ENCODE measurements at places on chromosomes 7 and 10.

- no peak for DNase-seq
Measured at GRCh38 chr10:72337722-72338121, 17.0 kb downstream of the DNAJB12 start.

DNA sequence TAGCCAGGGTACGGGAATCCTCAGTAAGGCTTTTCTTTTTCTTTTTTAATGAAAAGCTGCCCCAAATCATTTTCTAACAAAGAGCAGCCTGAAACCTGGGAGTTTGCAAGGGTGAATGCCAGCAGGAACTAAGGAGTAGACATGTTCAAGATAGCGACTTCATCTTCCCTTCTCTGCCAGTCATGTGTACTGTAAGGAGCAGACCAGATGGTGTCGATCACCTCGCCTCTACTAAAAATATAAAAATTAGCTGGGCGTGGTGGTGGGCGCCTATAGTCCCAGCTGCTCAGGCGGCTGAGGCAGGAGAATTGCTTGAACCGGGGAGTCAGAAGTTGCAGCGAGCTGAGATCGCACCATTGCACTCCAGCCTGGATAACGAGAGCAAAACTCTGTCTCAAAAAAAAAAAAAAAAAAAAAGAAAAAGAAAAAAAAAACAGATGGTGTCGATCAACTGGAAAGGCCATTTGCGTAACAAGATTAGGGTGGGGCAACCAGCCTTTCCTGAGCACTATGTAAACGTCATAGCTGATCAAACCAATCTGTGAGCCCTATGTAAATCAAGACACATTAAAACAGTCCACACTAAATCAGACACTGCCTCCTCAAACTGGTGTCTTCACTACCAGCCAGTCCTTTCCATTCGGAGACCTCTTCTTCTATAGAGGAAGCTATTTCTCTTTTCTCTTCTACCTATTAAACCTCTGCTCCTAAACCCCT, 33.8 kb downstream of the NOLC1 start:
- DNase-seq = no peak

- peak; percentile 39 for DNase-seq
Measured at GRCh38 chr10:62063795-62064472, 162.4 kb downstream of the ARID5B start.

DNA sequence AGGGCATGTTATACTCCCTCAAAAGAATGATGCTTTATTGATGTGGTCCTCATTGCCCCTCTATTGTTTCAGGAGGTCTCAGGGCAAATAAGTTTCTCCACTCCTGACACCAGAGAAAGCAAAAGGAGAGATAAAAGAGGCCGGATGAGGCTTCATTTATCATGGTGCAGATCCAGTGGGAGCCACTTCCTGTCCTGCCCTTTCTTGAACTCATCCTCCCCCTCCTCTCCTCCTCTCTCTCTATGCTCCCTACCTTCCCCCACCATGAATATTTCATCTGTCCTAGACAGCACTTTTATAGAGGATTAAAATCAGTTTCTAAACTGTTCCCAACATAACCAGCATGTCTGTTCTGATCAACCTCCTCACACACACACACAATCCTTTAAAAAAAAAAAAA, 172.2 kb upstream of the KMT2E start:
- no peak for DNase-seq

DNA sequence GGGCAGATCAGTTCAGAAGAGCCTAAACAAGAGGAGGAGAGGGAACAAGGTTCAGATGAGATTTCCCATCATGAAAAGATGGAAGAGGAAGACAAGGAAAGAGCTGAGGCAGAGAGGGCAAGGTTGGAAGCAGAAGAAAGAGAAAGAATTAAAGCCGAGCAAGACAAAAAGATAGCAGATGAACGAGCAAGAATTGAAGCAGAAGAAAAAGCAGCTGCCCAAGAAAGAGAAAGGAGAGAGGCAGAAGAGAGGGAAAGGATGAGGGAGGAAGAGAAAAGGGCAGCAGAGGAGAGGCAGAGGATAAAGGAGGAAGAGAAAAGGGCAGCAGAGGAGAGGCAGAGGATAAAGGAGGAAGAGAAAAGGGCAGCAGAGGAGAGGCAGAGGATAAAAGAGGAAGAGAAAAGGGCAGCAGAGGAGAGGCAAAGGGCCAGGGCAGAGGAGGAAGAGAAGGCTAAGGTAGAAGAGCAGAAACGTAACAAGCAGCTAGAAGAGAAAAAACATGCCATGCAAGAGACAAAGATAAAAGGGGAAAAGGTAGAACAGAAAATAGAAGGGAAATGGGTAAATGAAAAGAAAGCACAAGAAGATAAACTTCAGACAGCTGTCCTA, 52.7 kb upstream of the AGBL3 start:
- no peak for DNase-seq

- DNase-seq = no peak
Measured at GRCh38 chr7:134985894-134986362, 380 bp upstream of the AGBL3 start.

GRCh38 chr7:117567781-117568180, 88.0 kb downstream of the CFTR start:
- DNase-seq = no peak

- DNase-seq = no peak
Measured at GRCh38 chr7:82624337-82624736, 180.8 kb upstream of the CACNA2D1 start.

- DNase-seq = no peak
Measured at GRCh38 chr7:74312418-74313028, 23.3 kb downstream of the CLIP2 start.

DNA sequence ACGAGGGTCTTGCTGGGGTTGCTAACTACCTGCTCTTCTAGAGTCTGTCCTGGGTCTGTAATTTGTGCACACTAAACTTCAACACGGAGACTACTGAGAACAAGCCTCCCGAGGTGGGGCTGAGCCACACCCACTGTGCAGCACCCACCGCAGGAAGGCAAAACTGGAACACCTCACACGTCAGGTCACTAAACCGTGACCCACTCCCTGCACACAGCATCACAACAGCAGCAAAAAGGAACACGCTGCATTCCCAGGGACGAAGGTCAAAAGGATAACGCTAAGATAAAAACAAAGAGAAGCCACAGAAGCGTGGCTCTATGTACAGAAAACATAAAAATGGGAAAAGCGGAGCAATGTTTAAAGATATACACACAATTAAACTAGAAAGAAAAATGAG, 170.1 kb downstream of the MAD1L1 start:
- no peak for DNase-seq

DNA sequence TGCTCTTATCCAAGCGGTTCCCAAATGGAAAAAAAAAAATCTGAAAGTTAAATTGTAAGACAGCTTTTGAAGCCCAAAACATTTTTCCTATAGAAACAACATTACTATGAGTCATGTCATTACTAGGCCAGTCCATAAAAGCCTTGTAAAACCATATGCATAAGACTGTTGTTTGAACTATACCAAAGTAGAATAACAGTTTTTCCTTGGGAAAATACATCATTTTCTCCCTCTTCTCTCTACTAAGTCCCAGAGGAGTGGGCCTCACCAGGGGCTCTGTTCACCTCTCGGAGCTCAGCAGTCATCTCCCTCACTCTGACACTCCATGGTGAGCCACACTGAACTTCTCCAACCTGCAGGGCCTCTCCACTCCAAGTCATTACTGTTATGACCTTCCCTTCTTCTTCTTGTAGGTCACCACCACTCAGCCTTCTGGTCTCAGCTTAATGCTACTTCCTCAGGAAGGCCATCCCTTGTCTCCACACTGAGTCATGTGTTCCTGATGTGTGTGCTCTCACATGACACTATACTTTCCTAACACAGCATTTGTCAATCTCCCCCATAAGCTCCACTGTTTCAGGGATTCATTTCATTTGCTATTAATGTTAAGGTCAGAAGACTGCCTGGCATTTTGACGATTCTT, 32.5 kb downstream of the ZNF438 start:
- DNase-seq = no peak

DNA sequence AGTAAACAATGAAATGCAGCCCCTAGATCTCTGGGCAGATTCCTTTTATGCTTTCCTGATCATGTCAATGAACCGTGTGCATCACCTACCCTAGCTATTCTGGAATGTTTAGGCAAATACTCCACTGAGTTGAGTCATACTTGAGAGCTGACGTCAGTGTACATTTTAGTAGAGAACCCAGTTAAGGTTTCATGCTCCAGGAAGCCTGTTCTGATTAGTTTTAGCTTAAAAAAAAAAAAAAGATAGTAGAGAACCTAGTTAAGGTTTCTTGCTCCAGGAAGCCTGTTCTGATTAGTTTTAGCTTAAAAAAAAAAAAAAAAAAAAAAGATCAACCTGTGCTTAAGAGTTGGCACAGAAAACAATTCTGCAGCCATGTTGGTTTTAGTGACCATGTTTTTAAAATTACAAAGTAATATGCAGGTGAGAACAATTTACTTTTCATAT, 3.7 kb upstream of the MCU start:
- no peak for DNase-seq

GRCh38 chr10:563827-564226, 125.6 kb downstream of the DIP2C start:
- no peak for DNase-seq

GRCh38 chr10:6162589-6163356, 40.0 kb upstream of the PFKFB3 start:
- no peak for DNase-seq

GRCh38 chr7:40786909-40787308, 652.1 kb downstream of the SUGCT start:
- no peak for DNase-seq

- DNase-seq = no peak
Measured at GRCh38 chr7:149713061-149713730, 60.2 kb downstream of the ZNF467 start.

DNA sequence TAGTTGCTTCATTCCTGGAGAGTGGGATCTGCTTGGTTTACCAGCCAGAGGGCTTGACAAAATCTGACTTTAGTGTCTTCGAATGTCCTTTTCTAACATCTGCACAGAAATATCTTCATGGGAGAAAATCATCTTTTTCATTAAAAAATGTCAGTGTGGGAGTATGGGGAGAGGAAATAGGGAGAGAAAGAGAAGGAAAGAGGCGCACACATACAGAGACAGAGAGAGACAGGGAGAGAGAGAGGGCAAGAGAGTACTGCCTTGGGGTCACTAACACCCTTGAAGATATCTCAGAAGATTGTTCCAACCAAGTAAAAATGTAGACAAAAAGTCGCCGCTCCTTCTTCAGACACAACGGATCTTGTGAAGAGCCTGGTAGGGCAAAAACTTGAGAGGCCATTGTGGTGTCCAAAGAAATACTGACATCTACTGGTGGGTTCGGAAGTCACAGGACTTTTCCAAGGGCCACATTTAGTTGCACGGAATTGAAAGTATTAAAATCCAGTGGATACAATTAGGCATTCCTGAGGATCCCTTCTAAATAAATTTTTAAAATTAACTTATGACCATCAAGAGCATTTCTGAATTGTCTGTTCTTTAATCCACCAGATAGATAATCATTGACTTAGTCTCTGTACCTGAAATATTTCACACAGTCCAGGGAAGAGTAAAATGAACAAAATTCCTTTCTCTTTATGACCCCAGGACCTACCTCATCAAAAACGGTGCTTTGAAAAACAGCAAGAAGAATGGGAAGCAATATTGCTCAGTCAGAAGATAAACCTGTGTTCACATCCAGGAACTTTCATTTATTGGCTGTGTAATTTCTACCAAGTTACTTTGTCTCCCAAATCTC, 29.7 kb downstream of the VIM start:
- peak; percentile 67 for DNase-seq

GRCh38 chr7:73727952-73728351, 8.5 kb upstream of the STX1A start:
- DNase-seq = no peak

- DNase-seq = no peak
Measured at GRCh38 chr10:24603333-24603732, 120.4 kb downstream of the ARHGAP21 start.

GRCh38 chr7:111339006-111339405, 223.3 kb downstream of the IMMP2L start:
- no peak for DNase-seq

DNA sequence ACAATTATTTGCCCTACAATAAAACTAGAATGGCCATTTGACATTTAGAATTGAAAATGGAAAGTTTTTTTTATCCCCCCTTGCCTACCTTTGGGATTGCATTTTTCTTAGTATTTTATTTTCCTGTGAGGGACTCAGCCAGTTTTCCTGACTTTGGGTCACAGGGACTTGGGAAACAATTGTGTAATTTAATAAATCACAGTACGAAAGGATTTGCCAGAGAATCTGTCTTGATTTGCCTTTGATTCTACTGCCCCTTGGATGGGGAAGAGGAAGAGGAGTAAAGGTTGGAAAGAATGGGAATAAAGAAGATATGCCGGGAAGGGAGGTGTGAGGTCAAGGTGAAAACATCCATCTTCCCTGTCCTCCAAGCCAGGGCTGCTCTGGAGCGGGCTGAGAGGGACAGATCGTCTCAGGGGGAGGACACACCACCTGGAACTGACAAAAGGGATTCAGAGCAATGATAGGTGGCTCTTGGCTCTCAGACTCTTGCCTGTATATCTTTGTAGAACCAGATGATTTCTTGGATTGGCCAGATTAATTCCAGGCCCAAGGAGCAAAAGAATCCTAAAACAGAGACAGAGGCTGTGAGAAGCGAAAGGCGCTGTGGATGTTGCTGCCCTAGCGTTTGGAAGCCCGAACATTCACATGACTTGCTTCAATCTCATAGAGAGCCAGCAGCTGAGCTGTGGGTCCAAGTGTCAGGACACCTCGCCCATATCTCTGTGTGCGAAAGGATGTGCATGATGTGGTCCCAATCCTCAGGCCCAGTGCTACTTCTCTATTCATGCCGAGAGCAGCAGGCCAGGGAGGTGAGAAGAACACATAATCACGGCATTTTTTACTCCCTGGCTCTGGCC, 50.3 kb upstream of the ZEB1 start:
- no peak for DNase-seq

- DNase-seq = no peak
Measured at GRCh38 chr10:119090026-119090795, 9.6 kb upstream of the EIF3A start.

GRCh38 chr7:84058311-84059076, 136.1 kb downstream of the SEMA3A start:
- DNase-seq = no peak

- DNase-seq = no peak
Measured at GRCh38 chr7:132455378-132455777, 120.9 kb downstream of the PLXNA4 start.

DNA sequence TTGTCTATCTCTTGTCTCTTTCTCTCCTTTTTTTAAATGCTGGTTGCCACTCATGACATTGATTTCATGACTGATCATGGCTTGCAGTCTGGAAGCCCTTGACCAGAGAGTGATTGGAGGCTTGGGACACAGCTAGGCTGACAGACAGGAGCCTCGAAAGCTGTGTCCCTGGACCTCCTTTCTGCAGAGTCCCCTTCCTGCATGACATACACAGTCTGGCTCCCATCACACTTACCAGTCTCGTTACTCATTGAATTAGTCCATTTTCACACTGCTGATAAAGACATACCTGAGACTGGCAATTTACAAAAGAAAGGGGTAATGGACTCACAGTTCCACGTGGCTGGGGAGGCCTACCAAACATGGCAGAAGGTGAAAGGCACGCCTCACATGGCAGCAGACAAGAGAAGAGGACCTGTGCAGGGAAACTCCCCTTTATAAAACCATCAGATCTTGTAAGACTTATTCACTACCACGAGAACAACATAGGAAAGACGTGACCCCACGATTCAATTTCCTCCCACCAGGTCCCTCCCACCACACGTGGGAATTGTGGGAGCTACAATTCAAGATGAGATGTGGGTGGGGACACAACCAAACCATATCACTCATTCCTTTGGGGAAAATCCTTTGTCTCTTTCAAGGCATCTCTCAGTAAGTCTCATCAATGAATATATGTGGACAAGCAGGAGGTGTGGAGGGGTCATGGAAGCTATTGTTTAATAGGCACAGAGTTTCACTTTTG, 102.3 kb downstream of the TBXAS1 start:
- DNase-seq = no peak

- DNase-seq = no peak
Measured at GRCh38 chr7:514242-514641, 5.4 kb downstream of the PDGFA start.

- no peak for DNase-seq
Measured at GRCh38 chr10:47358457-47358856, 10.3 kb downstream of the RBP3 start.

All from right hindlimb (tissue), 1 donor.